Activated CD4-positive, alpha-beta T cell treated with anti-CD3 and anti-CD28 coated beads for 48 hours (primary cell): ENCODE measurements at places on chromosomes 1 and 21.
A peak's percentile ranks its signal among the peaks of the same experiment; 100 is the strongest.

DNA sequence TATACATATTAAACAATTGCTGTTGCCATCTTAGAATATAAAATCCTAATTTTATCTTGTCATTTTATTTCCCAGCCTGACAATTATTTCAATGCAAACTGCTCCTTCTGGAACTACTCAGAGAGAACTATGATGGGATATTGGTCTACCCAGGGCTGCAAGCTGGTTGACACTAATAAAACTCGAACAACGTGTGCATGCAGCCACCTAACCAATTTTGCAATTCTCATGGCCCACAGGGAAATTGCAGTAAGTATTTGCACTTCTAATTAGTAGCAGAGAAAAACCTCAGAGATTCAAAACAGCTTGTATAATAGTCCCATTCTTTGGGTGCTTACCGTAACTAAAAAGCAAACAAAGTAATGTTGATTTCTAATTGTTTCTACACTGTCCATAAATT, 167.2 kb downstream of the ADGRL2 start:
- DNase-seq = no peak

DNA sequence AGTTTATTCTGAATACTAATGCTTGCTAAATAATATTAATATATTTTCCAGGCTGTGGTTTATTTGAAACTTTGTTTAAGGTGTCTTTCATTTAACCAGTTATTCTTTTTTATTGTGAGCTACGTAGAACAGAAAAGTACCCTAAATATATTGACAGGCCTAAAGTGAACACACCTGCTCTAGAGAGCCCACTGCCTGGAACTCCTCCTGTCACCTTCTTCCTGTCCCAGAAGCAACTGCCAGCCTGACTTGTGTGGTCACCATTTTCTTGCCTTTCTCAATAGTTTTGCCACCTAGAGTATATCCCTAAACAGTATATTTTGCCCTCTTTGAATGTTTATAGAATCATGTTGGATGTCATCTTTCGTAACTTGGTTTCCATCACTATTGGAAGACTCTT, 48.5 kb downstream of the SCCPDH start:
- no peak for DNase-seq

DNA sequence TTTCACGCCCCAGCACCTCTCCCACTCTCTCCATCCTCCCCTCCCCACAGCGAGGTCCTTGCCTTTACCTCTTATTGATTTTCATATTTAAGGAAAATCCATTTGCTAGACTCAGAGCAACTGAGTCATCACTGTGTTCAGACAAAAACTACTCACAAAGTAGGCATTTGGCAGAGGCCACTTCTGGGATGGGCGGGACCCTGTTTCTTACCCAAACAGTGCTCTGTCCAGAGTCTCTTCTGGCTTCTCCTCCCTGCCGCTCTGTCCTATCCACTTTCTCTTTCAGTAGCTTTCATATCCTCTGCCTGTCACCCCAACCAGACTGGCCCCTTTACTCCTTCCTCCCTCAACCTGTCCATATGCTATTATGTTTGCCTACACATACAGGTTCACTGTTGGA, 2.4 kb upstream of the NAV1 start:
- DNase-seq = no peak

DNA sequence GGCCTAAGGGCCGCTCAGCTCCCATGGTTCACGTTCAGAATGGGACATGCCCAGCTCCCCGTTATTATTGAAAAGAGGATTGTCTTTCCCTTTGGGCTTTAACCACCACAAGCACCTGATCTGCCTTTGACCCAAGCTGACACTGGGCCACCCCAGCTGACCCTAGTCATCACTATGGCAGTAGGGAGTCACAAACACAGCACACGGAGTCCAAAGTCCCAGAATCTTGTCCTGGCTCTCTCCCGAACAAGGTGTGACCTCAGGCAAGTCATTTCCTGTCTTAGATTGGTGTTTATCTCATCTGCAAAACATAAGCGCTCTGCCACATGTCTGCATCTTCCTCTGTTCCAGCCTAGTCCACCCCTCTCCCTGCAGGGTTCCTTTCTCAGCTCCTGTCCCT, 31.5 kb downstream of the IGFN1 start:
- DNase-seq = no peak

GRCh38 chr1:108718927-108719655, 6.4 kb downstream of the FNDC7 start:
- DNase-seq = no peak

DNA sequence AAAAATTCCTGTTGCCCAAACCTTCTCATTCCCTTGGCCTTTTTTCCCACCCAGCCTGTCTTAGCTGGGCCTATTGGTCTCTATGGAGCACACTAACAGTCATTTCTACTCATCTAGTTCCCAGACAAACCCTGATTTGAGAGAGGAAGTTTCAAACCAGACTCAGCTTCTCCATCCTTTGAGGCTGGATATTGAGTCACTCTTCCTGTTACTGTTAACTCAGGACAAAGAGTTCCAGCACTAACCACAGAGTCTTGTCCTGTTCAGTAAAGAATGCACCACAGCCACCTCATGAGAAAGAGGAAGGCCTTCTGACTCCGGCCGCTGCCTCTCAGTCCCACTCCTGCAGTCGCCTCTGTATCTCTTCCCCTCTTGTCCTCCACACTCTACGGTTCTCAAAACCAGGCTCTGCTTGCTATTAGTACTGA, 137.8 kb downstream of the PTPRC start:
- no peak for DNase-seq

DNA sequence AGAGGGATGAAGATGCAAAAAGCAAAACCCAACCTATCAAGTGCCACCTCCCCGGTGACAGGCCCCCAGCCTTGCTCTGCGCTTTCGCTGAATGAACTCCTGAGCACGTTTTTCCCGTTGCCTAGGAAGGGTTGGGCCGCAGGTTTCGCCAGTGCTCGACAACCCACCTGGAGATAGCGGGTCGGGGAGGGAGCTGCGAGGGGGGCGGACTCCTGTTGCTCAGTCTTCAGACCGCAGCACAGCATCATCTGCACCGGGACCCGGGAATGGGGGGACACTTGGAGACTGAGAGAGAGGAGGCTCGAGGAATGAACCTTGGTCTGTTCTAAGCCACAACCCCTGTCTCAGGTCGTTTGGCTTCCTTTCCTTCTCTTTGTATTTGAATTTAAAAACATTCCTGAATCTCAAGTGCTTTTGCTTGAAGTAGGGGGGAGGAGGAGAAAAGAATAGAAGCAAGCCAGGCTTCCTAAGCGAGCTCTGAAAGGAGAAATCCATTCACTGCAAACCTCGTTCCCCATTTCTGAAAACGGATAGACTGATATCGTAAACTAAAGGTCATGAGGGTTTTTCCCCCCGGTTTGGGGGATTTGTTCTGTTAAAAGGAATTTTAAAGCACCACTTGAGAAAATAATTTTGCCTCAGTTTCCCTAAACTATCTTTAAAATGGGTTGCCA, 1.2 kb downstream of the AK5 start:
- peak; percentile 46 for DNase-seq
